ENCODE measurements at places on chromosomes 5 and 9. TPM values are rescaled to one million over a fixed set of nuclear protein-coding genes. Genes with fewer than 3 reads are reported as not detected.

Gene GPR21
- 4.3 TPM for total RNA-seq

Gene TGFBR1
- 101 TPM for total RNA-seq

Gene PITX1
- 1.2 TPM for total RNA-seq

Gene THBS4
- 6.7 TPM for total RNA-seq

Gene PDCD1LG2
- 0.83 TPM for total RNA-seq

Gene GABRA6
- not detected for total RNA-seq

Gene TEX53
- total RNA-seq = not detected

Gene ATP10B
- total RNA-seq = 0.29 TPM

Gene NR2F1
- 52.1 TPM for total RNA-seq

Gene KIF4B
- total RNA-seq = 0.07 TPM

Gene HRCT1
- total RNA-seq = 10.1 TPM

Gene AGGF1
- 26.9 TPM for total RNA-seq

Gene SLC46A2
- total RNA-seq = not detected

Gene ZNF608
- total RNA-seq = 11.1 TPM

Gene NRARP
- total RNA-seq = 0.29 TPM

Gene C9orf50
- total RNA-seq = 0.35 TPM

Gene SLC25A2
- total RNA-seq = not detected

Gene MSX2
- not detected for total RNA-seq

Gene OR1J2
- total RNA-seq = not detected

Gene PCDHGA5
- 10.9 TPM for total RNA-seq

Gene NUDT12
- 12.4 TPM for total RNA-seq

Gene FRRS1L
- 10.6 TPM for total RNA-seq

Gene VCP
- total RNA-seq = 188 TPM

Gene JMY
- total RNA-seq = 13.6 TPM

Gene ARHGEF39
- not detected for total RNA-seq
